GM04503 (cell line): ENCODE measurements at places on chromosomes 2 and 18.

DNA sequence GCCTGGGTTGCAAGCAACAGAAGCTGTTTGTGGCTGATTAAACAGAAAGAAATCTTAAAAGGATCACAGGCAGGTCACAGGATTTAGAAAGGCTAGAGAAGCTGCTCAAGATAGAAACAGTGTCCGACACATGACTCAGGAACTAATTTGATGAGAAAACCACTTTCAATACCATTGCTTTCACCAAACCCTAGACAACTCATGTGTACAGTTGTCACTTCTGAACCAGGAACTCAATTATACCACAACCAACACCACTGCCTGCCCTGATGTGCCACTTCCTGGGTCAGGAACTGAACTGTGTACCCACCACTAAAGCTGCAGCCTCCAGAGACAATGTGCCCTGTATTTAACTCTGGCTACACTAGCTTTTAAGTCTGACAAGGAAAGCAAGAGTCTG, 56.0 kb downstream of the TMEM247 start:
- no peak for DNase-seq

- DNase-seq, result no peak
Measured at GRCh38 chr2:30487603-30488002, 40.6 kb downstream of the LCLAT1 start.

- no peak for DNase-seq
Measured at GRCh38 chr2:179556425-179556824, 291.8 kb upstream of the SESTD1 start.

GRCh38 chr2:44429034-44429433, 67.3 kb downstream of the CAMKMT start:
- DNase-seq, result no peak

GRCh38 chr2:148067801-148068200, 46.9 kb downstream of the MBD5 start:
- DNase-seq, result no peak

DNA sequence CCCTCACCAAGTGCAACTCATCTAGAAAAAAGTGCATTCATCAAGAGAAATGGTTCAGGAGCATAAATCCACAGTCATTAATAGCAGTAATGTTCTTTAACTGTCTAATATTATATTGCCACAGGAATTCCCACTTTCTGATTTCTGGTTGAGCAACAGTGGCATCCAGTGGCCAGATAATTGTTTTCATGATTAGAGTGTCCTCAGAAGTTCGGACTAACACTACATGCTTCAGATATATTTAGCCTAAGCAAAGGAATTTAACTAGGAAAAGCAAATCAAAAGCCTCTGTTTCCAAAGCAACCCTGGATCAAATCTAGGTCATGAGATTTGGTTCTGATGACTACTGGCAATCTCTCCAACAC, 9.8 kb upstream of the ERBB4 start:
- no peak for DNase-seq

DNA sequence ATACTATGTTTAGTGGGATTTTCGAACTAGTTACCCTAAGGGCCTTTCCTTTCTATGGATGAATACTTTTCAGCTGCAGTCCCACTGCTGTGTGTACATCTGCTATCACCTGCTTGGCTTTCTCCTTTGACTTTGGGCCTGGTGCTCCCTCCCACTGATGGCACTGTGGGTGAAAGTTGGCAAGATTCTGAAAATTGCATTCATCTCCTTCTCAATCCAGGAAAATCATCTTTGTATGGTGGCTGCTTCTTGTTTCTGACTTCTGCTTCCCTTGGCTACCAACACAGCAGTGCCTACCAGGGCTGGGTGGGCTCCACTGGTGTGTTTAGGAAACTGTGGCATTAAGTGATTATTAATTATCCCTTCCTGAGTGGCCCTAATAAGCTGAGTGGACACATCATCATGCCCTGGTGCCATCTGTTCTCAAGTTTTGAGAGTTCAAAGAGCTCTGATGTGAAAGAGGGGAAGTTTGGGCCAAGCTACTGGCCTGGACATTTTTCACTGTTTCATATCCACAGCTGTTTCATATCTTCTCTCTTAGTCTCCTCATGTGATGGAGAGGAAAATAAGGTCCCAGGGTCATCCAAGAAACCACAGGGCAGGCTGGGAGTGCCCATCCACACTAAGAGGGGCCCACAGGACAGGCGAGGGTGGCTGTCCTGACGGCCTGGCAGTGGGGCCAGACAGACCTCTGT, 16.7 kb downstream of the HK2 start:
- DNase-seq, result no peak
